ENCODE measurements at places on chromosomes 7 and 10.

DNA sequence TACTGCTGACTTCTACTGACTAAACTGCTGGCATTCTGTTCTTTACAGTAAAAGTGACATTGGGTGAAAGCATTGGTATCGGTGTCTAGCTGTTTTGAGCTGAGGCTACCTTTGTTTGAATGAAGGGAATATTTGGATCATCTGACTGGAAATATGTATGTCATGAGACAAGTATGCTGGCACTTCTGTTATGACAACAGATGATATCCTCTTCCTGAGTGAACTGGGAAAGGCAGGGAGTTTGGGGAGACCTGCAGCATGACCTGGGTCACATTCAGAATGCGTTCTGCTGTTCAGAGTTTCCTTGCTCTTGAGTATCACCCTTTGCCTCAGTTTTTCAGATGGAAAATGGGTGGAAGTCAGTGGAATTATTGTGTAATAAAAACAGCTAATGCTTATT is 81.8 kb downstream of the PLCE1 start:
- DNase-seq, result no peak

DNA sequence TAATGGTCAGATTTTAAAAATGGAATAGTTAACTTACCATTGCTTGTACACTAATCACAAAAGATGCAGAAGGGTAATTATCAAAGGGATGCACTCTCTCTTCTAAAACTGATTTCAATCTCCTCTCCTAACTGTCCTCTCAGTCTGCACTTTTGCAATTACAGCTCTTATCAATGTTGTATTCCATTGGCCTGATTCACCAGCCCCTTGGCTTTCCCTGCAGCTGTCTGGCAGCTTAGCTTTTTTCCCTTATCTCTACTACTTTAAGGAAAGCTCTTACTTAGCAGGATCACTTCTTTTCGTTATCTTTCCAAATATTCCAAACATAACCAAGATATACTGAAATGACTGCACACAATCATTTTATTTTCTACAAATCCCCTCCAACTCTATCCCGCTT is 448.8 kb downstream of the GRM8 start:
- no peak for DNase-seq

DNA sequence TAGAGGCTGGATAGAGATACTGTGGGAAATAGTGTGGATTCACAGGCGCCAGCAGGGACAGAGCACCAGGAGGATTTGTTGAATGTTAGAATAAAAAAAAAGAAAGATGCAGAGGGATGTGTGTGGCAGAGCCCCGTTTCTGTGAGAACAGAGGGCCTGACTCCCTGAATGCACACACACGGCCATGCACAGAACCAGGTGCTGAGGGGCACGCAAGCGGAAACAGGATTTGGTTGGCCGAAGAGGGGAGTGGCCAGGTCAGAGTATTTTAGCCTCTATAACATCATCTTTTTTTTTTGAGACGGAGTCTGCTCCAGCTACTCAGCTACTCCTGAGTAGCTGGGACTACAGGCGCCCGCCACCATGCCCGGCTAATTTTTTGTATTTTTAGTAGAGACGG is 21.9 kb downstream of the IQCE start:
- DNase-seq, result no peak

- no peak for DNase-seq
Measured at GRCh38 chr10:23522345-23522744, 83.5 kb downstream of the OTUD1 start.

GRCh38 chr7:139328375-139328774 is 12.8 kb upstream of the FMC1 start:
- DNase-seq, result no peak

All from nephron progenitor cell (in vitro differentiated cells).